ENCODE measurements at places on chromosomes 7 and 10. TPM values are rescaled to one million over a fixed set of nuclear protein-coding genes. Genes with fewer than 3 reads are reported as not detected.

- DNase-seq: peak; percentile 83
Observed at GRCh38 chr10:5442065-5442989, 30.0 kb downstream of the NET1 start.

DNA sequence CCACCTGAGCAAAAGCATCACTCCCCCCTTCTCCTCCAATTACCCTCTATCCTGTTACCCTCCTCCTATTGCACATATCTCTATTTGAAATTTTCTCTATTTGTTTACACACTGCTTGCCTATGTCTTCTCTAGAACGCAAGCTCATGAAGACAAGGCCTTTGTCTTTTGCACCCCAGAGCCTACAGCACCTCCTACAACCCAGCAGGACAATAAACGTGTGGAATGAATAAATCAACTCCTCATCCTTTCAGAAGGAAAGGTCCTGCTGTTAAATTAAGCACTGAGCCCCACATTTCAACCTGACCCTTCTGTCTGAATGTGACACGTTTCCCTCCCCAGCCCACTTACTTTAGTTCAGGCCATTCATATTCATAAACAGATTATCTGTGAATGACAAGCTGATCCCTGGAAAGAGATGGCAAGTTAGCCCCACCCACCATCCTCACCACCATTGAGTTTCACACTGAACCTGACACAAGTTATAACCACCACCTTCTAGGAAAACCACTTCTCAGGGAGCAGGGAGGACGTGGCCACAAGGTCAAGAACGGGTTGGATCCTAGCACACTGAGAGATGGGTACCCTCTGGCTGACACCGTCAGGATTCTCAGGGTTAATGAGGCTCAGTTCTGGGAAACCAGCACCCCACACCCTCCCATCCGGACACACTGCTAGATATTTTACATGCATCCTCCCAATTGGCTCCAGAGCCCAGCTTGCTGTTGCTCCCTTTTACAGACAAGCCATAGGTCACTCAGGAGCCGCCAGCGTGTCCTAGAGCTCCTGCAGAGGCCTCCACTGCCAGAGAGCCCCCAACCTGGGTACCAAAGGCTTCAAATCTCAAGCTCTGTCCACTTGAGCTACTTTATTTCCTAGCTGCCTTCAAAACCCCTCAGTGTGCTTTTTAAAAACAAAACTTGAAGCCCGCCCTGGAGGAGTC lies 934 bp downstream of the PRTFDC1 start:
- peak; percentile 88 for DNase-seq

- no peak for DNase-seq
Observed at GRCh38 chr10:590721-591120, 98.7 kb downstream of the DIP2C start.

GRCh38 chr10:120715171-120715570 lies 136.0 kb upstream of the WDR11 start:
- no peak for DNase-seq

Gene PLOD3
- polyA plus RNA-seq: 73.5 TPM

Gene VWC2
- 0.15 TPM for polyA plus RNA-seq

Gene PTPRN2
- polyA plus RNA-seq: 130 TPM

Gene AKR1C8
- polyA plus RNA-seq: not detected

Measured in brain (organoid and tissue), 16 donors.